Activated T-cell treated with anti-CD3 and anti-CD28 coated beads, Interleukin-2, amount 50 U/mL, for 24 hours (primary cell): ENCODE measurements at places on chromosomes 13 and 19.

DNA sequence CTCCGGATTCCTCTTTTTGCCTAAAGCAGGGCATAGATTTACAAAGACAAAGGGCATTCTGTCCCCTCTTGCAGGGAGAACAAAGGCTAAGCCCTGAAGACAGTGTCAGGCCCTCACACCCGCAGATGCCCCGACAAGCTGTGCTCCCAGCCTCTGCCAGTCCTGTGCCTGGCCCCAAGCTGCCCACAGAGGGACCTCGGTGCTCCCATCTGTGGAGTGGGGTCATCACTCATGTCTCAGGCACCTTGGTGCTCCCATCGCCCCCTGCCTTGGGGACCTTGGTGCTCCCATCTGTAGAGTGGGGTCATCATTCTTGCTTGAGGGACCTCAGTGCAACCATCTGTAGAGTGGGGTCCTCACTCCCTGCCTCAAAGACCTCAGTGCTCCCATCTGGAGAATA, 24.3 kb downstream of the C13orf46 start:
- no peak for DNase-seq

DNA sequence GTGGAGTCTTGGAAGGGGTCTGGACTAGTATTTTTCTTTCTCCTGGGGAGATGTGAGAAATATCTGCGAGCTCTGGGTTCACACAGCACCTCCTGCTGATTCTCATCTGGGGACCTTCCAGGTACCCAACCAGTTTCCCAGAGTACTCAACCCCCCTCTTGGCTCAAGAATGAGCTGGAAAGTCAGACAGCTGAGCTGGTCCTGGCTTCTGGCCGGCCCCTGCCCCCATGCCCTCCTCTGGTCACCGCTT, 2.2 kb upstream of the PDE4A start:
- DNase-seq: peak; percentile 52

- no peak for DNase-seq
Measured at GRCh38 chr13:50168786-50169185, 153.5 kb downstream of the KCNRG start.

GRCh38 chr13:102724923-102725322, 30.1 kb upstream of the METTL21C start:
- no peak for DNase-seq

DNA sequence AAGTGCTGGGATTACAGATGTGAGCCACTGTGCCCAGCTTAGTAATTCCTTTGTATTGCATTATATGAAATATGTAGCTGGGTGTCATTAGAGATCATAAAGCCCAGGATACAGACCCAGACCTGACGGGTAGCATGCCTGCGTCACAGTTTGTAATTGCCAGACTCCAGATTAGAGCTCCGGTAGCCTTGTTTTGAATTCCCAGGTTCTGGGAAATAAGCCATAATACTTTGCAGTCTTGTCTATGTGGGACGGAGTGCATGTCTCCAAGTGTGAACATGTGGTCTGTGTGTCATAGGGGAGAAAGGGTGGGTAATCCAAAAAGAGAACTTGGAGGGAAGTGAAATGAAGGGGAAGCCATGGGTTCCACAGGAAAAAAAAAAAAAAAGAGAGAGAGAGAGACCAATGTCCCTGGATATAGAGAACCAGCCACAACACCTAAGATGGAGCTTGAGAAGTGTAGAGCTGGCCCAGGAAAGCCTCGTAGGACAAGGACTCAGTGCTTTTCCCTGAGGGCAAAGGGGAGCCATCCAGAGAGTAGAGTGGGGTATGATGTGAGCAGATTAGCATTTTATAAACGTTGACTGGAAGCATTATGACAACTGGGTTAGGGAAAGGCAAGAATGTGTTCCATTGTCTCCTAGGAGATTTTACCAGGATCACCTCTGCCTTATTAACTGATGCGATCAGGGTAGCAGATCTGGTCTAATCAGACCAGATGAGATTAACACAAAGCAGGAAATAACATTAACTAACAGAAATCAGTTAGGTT, 2.6 kb downstream of the ZSCAN4 start:
- no peak for DNase-seq

GRCh38 chr13:75910591-75910990, 274.5 kb downstream of the LMO7 start:
- no peak for DNase-seq

- peak; percentile 72 for DNase-seq
Measured at GRCh38 chr13:75636436-75637180, 478 bp downstream of the LMO7 start.

GRCh38 chr13:106496072-106496997, 39.1 kb downstream of the EFNB2 start:
- DNase-seq: no peak

DNA sequence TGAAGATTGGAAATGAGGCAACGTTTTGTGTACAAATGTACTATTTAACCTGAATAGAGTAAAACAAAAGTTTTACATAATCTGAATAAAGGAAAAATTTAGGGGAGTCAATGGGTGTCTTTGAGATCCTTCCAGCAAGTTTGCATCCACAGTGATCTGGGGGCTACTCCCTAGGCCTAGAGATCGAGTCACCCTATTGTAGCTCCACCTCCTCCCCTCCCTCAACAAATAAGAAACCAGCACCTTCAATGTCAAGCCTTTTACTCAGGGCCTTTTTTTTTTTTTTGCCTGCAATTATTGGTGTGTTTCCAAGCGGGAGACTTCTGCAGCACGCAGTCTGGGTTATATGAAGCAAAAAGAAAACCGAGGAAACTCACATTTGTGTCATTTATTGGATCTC, 16.3 kb upstream of the RAP2A start:
- no peak for DNase-seq

- no peak for DNase-seq
Measured at GRCh38 chr19:41995959-41996797, 2.1 kb upstream of the ATP1A3 start.

DNA sequence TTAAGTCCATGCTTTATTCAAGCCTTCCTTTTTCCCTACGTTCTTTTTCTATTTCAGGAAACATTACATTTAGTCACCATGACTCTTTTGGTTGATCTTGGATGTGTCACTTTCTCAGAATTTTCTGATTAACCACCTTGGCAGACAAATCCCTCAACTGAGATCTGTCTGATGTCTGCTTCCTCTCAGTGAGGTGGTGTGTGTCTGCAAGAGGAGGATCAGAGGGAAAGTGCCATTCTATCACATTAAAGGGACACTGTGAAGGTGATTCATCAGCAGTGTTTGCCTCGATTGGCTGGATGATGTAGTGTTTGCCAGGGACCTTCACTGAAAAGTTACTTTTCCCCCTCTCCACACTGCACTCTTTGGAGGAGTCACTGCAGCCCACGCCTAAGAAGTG, 3.0 kb upstream of the CCNP start:
- no peak for DNase-seq

- peak; percentile 76 for DNase-seq
Measured at GRCh38 chr19:45798995-45799517, 6.4 kb upstream of the DMWD start.

DNA sequence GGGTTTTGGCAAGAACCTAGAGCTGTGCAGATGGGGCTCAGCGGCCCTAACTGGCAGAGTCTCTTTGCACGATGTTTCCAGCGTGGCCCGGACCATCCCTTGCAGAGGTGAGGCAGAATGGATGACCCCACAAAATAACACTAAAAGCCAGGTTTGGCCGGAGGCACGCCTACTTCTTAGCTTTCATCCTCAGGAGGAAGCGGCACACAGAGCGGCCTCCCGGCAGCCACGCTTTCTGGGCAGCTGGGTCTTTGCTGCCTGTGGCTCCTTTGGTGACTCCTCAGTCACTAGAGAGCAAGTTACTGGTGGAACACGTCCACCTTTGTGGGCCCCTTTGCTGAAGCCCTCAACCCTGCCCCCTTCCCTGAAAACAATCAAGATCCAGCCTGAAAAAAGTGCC, 25.2 kb downstream of the TEX29 start:
- no peak for DNase-seq

GRCh38 chr13:73416093-73416492, 357.3 kb downstream of the KLF5 start:
- no peak for DNase-seq

DNA sequence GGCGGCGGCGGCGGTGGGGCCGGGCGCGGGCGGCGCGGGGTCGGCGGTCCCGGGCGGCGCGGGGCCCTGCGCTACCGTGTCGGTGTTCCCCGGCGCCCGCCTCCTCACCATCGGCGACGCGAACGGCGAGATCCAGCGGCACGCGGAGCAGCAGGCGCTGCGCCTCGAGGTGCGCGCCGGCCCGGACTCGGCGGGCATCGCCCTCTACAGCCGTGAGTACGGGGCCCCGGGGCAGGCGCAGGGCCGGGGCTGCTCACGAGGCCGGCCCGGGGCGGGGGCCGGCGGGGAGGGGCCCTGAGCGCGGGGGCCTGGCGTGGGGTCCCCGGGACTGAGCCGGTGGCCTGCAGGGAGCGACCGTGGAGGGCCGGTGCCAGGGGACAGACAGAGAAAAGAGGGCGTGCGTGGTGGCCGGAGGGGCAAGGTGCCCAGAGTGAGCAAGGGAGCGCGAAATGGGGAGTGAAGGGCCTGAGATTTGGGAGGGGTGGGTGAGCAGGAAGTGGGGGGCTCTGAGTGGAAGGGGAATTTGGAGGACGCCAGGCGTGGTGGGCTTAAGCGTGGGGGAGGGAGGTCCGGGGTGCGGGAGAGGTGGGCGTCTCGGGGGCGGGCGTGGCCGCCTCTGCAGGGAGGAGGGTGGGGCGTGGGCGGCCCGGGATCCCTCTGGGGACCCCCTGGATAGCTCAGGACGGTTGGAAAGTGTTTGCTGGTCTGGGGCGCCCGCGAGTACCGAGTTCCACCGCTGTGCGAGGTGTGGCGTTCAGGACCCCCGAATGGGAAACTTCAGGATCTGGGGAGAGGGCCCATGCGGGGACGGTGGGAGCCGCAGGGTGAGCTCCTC, 575 bp downstream of the CARM1 start:
- peak; percentile 71 for DNase-seq

DNA sequence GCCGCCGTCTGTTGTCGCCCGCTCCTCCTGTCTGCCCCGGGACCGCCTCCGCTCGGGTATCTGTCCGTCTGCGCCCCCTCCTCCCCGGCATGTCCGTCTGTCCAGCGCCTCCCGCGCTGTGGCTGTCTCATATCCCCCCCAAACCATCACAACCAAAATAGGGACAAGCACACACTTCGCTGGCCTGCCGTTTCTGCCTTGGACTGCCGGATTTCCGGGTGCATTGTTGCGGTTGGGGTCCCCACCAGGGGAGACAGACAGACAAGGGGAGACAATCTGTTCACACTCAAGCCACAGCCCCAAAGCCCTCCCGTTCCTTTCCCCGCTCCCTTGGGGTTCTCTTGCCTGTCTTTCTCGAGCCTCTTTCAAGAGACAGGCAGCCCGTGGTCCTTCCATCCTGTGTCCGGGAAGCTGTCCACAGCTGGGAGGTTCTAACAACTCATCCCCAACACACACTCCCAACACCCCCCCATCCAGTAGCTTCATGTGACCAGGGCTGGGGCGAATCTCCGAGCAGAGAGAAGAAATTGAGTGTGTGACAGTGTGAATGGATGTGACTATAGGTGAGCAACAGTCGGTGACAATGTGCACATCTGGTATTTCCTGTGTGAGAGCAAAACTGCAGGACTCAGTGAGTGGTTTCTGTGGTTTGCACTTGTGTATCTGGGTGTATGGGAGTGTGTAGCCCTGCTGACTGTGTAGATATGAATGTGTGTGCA, 16.5 kb upstream of the FOSB start:
- DNase-seq: peak; percentile 65

GRCh38 chr13:48679941-48680680, 26.4 kb downstream of the CYSLTR2 start:
- no peak for DNase-seq

- peak; percentile 60 for DNase-seq
Measured at GRCh38 chr19:53868091-53868891, 608 bp downstream of the MYADM start.

GRCh38 chr13:89541091-89542030, 1806.1 kb upstream of the MIR17HG start:
- DNase-seq: no peak

GRCh38 chr13:49253310-49253709, 5.6 kb downstream of the CDADC1 start:
- DNase-seq: no peak

DNA sequence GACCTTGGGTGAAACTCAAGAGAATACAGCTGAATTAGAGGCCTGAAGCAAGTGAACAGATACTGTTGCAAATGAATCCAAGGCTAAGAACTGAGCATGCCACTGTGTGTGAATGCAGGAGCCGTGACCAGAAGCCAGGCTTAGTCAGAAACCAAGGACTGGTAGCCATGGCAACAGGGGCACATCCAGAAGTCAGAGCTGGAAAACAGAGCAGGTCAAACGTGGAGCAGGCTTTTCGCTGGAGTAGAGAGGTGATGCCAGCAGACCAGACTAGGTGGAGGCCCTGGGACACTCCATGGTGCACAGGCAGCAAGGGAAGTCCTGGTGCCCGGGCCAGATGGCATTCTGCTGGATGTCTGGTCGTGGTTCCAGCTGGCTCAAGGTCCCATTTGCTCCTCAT, 564.1 kb downstream of the PCDH9 start:
- no peak for DNase-seq

GRCh38 chr19:28556371-28556770, 656.6 kb downstream of the UQCRFS1 start:
- no peak for DNase-seq

- no peak for DNase-seq
Measured at GRCh38 chr19:4120559-4121272, 3.2 kb downstream of the MAP2K2 start.

DNA sequence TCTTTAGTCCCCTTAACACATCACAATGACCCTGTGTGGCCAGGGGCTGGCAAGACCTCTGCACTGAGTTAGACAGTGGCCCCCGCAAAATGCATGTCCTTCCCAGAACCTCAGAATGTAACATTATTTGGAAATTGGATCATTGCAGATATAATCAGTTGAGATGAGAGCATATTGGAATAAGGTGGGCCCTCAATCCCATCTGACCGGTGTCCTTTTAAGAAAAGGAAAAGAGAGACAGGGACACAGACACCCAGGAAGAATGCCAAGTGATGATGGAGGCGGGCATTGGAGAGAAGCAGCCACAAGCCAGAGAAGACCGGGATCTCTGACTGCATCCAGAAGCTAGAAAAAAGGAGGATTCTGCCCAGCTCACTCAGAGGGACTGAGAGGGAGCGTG, 1.8 kb downstream of the FAM187B start:
- DNase-seq: no peak

GRCh38 chr19:45417151-45417550, 6.6 kb downstream of the ERCC1 start:
- no peak for DNase-seq

DNA sequence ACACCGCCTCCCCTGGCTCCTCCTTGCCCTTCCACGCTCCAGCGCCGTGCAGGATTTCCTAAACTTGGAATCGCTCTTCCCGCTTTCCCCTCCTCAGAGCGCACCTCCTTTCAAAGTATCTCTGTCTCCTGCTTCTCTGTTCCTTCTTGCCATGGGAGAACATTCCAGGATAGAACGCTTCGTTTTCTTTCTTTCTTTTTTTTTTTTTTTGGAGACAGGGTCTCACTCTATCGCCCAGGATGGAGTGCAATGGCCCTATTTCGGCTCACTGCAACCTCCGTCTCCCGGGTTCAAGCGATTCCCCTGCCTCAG, 574 bp upstream of the XPO4 start:
- DNase-seq: no peak

- DNase-seq: no peak
Measured at GRCh38 chr19:51652266-51652665, 5.6 kb upstream of the SIGLEC14 start.

- no peak for DNase-seq
Measured at GRCh38 chr13:96229356-96229755, 139.4 kb downstream of the HS6ST3 start.

- peak; percentile 50 for DNase-seq
Measured at GRCh38 chr19:40466985-40467734, at the start of gene SPTBN4. SPTBN4 (plus strand) TSS chr19:40467001; CDS start chr19:40472622, 5,621 bp downstream.
